Ovary (tissue), 10 donors: ENCODE measurements at places on chromosomes 12 and 14.

DNA sequence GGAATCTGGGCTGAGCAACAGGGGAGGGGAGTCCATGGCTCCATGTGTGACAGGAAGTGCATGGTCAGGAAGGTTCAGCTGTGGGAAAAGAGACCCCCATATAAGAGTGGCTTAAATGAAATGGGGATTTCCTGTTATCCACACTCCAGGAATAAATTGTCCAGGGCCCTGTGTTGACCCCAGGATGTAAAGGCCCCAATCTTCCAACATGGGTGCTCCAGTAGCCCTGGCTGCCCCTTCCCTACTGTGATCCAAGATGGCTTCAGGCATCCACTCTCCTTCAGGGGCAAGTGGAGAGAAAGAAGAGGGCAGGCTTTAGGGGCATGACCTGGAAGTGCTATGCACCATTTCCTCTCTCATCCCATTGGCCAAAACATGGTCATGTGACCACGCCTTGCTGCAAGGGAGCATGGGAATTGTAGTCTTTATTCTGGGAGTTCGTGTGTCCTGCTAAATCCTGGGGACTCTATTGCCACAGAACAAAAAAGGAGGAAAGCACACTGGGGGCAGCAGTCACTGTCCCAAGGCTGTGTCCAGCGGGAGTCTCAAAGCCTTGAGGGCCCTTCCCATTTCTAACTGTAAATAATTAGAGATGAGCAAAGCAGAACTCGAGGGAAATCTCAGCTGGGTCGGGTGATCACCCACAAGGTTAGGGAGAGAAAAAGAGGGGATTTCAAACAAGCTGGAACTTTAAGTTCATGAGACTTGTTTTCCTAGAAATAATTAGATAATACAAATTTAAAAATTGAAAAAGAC is 289.2 kb downstream of the ADGRD1 start:
- DNase-seq = no peak

DNA sequence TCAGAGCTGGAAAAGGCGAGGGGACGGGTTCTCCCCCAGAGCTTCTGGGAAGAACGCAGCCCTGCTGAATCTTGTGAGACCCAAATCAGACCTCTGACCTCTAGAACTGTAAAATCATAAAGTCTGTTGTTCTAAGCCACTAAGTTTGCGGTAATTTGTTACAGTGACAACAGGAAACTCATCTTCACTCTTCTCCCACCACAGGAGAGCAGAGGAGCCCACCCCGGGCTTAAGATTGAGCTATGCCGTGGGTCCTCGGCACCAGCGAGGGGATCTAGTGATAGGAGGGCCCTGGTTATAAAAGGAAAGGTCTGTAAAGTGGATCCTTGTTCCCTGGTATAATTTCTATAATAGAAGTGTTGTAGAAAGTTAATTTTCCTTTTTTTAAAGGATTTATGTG is 7.6 kb downstream of the MLXIP start:
- no peak for DNase-seq

GRCh38 chr14:50334211-50334610 is 22.1 kb downstream of the DMAC2L start:
- no peak for DNase-seq

GRCh38 chr12:85951823-85952222 is 77.7 kb downstream of the NTS start:
- no peak for DNase-seq

DNA sequence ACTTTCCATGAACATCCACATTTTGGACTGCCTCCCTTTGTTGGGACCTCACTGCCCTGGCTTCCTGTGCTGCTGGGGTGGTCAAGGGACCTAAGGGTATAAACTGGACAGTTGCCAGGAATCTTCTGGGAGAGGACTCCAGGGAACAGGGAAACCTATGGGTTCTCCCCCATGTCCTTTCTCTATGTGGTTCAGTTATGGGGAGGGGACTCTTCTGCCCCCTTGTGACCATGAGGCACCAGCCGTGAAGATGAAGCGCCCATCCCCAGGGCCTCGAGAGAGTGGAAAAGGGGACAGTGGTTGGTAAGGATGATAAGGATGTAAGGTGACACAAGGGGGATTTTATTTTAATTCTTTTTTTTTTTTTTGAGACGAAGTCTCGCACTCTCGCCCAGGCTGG is 177.0 kb upstream of the TMEM132C start:
- DNase-seq = no peak

DNA sequence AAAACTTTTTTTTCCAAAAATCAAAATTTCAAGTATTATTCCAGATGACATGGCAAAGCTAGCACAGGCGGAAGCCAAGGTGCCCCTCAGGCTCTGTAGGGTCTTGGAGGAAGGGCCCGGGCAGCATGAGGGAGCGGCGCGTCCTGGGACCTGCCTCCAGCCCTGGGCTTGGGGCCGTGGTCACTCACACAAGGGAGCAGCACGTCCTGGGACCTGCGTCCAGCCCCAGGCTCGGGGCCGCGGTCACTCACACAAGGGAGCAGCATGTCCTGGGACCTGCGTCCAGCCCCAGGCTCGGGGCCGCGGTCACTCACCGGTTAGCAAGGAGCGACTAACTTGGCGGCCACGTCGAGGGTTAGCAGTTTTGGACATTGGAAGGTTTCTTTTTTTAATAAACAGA is 11.9 kb upstream of the GOLGA3 start:
- DNase-seq = no peak

DNA sequence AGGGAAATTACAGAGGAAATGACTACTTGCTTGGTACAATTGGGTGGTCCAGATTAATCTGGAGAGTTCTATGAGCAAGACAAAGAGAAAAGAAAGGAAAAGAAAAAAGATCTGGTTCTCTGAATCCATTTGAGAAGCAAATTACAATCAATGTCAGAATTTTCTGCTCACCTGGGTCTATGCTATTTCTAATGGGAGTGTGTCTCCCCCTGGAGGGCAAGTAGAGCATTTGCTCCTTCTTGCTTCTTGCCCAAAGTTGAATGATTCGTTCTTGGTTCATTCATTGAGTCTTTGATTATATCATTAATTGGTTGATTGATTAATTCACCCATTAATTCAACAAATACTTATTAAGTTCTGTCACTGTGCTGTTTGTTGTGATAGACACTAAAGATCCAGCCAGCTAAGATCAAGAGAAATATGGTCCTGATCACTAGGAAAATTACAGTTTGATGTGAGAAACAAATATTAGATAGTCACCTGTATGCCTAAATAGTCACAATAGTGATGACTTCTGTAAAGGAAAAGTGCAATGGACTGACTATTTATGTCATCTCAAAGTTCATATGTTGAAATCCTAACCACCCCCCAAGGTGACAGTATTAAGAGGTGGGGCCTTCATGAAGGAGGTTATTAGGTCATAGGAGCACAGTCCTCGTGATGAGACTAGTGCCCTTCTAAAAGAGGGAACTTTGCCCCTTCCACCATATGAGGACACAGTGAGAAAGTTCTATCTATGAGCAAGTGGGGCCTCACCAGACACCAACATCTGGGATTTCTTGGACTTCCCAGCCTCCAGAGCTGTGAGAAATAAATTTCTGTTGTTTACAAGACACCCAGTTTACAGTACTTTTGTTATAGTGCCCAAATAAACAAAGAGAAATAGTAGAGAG is 8.0 kb upstream of the ASB8 start:
- no peak for DNase-seq
